CD4-positive, alpha-beta memory T cell (primary cell): ENCODE measurements at places on chromosomes 7 and 10.
A peak's percentile ranks its signal among the peaks of the same experiment; 100 is the strongest.

- DNase-seq, result no peak
These were observed 40.1 kb upstream of the ITGB8 start for GRCh38 chr7:20290505-20291111.

DNA sequence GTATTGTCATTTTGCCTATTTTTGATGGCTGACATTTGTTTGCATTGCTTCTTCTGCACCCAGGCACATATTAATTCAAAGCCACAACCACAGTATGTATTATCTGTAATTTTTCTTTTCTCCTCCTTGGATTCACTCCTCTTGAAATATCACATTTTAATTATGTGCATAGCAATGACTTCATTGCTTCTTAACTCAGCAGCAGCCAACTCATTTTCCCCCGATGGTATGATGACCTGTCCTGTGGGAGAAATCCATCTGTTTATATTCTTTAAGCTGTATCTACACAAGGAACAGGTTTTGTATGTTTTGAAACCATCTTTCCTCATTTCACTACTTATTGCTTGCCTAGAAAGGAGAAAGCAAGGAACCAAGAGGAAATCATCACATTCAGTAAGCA lies 588.8 kb downstream of the INHBA start:
- DNase-seq, result no peak

DNA sequence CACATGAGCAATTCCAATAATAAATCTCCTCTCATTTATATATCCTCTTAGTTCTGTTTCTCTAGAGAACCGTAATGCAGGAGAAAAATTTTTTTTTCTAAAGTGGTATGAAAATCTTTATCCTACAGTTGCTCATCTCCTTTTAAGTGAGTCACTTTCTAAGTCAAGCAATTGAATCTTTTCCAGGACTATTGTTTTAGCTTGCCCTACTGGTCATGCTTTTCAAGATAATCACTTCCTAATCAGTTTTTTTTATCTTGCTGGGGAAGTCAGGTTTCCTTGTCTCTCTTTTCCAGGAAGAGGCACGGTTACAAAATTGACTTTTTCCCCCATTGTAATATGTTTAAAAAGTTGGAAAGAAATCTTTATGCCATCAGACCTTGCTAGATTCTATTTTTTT lies 44.0 kb downstream of the INPP5F start:
- DNase-seq, result no peak

DNA sequence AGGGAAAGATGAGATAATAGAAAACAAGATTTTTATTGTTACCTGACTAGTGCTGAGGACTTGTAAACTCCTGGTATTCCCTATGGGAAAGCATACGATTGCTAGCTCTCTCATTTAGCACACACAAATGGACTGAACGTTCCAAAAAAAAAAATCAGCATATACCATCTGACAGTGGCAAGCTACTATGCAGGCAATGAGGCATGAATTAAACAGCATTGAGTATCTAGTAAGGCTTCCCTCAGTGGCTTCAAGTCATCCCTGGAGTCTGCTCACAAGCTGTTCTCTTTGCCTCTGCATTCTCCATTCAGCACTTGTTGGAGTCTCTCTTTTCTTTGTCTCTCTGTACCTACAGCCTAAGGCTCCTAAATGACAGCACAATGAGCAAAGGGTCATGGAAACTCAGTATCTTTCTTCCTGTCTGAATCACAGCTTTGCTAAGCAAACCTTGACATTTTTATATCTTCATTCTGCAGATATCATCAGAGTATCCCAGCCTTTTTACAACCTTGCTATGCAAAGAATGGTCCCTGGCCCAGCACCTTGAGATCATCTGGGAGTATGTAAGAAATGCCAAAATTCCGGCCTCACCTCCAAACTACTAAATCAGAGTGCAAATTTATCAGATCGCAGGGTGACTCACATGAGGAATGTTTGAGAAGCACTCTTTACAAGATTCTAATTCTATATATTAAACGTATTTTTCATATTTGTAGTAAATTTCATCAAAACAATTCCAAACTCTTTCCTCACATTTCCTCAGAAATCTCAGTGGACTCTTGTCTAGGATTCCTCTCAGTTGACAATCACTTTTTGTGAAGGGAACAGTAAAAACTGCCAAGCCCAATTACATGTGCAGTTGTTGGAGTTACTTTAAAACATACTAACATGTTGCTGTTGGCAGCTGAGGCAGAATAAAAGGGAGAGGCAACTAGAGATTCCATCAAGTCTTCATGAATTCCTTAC lies 10.8 kb upstream of the LIPA start:
- no peak for DNase-seq

DNA sequence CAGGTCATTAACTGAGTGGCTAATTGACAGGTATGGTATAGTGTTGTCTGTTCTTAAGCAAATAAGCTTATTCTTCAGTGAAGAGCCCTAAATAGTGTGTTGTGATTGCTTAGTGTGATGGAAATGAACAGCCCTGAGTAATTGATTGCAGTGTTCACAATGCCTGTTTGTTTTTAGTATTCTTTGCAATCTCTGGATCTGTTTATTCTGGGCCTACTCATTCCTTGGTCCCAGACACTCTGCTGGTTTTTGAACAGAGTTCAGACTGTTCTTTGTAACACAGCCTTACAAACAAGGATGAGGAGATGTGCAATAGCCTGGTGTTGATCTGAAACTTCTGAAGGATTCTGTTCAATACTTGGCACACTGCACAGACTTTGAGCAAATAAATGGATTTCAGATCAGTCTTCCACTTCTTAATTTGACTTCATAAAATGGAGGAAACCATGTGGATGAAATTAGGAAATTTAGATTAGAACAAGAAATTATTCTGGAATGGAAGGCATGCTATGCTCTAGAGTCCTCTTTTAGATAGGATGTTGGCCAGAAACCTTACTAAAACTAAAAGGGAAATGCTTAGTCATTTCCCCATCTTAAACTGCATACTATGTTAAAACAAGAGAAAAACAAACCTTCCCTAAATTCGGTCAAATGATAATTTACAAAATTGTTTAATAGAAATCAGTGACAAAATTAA lies 444.2 kb upstream of the SEMA3D start:
- DNase-seq, result no peak

- peak; percentile 40 for DNase-seq
These were observed 70.9 kb downstream of the GCC1 start for GRCh38 chr7:127514499-127514898.

GRCh38 chr10:85293483-85293882 lies 965.1 kb downstream of the CCSER2 start:
- no peak for DNase-seq

GRCh38 chr7:130275826-130276297 lies 9.2 kb downstream of the CPA2 start:
- DNase-seq, result no peak

GRCh38 chr10:35907548-35907947 lies 265.5 kb upstream of the FZD8 start:
- no peak for DNase-seq

DNA sequence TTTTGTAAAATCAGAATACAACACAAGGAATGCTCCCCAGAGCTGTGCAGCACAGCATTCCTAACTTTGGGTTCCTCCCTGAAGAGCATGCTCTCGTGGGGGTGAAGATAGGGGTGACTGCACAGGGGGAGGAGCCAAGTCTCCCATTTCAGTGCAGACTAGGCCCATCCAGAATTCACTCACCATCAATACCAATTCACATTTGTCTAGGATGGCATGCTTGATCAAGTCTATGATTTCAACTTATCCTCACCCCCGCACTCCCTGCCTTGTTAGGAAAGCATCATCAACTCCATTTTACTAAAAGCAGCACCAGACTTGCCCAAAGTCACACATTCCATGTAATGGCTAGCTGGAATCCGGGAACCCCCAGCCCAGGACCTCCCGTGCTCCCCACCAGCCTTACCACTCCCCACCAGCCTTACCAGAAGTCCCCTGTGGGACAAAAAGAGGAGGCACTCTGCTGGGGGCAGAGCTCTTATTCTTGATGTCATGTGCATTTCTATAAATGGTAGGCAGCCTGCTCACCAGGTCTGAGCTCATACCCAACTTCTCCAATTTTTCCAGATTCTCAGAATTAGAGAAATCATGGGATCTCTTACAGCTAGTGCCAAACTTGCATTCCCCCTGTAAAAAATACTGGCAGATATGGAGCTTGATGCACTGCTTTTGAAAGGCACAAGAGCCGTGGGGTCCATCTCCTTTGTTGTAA lies 6.2 kb downstream of the PARP12 start:
- no peak for DNase-seq

GRCh38 chr7:149865437-149865836 lies 8.3 kb upstream of the ATP6V0E2 start:
- peak; percentile 69 for DNase-seq

DNA sequence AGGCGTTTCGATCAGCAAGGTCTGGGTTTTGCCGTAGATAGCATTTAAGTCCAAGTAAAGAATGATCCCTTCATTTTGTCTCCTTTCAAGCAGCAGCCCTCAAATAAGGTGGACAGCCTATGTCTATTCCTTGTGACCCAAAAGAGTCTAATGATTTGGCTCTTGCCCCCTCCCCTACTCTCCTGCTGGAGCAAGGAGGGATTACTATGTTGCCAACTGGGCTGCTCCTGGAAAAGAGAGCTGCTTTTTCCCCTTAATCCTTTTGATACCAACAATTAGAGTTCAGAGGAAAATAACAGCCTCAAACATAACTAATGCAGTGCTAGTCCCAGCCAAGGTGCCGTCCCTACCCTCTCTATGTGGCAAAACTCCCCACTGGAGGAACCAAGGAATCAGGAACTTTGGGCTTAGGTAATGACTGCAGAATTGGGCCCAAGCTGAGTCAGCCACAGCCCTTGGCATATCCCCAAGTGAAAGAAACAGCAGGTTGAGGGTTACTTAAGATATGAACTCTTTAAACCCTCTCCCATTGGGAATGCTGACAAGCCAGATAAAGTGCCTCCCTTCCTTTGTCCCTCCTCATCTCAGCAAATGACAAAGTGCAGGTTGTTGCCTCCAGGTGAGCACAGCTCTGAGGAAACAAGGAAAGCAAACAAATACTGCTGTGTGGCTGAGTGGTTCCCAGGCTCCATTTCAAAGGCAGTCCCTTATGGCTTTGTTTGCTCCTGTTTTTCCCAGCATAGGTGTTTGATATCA lies 643.7 kb downstream of the INHBA start:
- no peak for DNase-seq

DNA sequence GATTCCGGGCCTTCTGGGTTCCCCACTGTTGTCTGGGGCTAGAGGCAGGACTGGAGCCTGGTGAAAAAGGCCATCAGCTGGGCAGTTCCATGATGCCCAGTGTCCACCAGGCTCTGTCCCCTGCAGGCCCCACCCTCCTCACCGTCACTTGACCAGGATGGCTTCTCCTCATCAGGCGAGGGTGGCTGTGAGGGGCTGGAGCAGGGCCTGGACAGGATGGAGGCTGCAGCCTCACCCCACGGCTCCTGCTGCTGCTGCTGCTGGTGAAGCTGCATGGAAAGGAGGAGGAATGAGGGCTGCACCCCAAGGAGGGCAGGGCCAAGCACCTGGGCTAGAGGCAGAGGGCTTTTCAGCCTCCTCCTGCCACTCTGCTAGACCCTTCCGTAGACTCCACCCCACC lies 8.3 kb downstream of the ATG9B start:
- DNase-seq, result no peak

- DNase-seq, result peak; percentile 65
These were observed 101.1 kb upstream of the TARP start for GRCh38 chr7:38374507-38374906.

- DNase-seq, result no peak
These were observed 1.6 kb upstream of the ANKRD2 start for GRCh38 chr10:97570789-97571471.

- no peak for DNase-seq
These were observed 59.7 kb downstream of the PROSER2 start for GRCh38 chr10:11882646-11883375.

GRCh38 chr7:23093546-23093945 lies 12.0 kb upstream of the KLHL7 start:
- DNase-seq, result no peak

DNA sequence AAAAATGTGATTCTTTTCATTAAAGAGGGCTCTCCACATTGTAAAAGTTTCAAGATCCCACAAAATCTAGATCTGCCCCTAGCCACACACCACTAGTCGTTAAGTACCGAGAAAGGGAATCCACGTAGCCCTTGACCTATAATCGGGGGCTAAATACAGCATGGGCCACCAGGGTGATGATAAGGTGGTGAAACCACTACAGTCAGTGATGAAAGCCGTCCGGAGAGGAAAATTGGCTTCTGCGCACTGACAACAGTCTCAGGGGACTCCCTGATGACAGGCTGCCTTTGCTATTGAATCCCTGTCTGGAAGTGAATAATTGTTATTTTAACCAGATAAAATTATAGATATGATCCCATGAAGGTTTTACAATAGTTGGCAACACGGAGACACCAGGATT lies 4.6 kb downstream of the TECTB start:
- no peak for DNase-seq
